ENCODE measurements at places on chromosomes 12 and 14. TPM values are rescaled to one million over a fixed set of nuclear protein-coding genes. Genes with fewer than 3 reads are reported as not detected.

The HPD gene
- not detected for total RNA-seq

The IL25 gene
- not detected for total RNA-seq

The PDZRN4 gene
- not detected for total RNA-seq

DNA sequence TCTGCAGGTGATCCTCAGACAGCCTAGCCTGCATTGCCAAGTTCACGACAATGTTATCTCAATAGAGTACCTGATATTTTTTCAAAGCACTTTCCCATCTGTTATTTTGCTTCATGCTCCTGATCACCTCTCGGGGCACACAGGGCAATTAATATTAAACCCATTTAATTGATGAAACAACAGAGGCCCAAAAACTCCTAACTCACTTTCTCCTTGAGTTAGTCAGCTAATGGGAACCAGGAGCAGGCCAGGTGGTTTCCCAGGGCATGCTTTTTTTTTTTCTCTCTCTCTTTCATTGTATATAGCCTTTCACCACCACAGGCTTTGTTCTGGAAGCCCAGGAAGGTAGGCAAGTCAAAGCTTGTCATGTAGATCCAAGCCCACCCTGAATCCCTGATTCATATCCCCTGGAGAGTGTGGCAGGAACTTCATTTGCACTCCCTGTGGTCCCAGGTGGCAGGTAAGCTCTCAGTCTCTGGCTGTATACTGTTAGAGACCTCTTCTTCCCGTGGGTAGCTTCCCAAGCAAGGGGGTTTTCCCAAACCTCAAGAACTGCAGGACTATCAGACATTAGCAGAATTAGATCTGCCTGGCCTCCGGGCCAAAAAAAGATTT, 41.6 kb upstream of the MAP1LC3B2 start:
- H3K4me3 ChIP-seq, result no peak overlapping the region
- no peak overlapping the region for H3K27ac ChIP-seq
- no peaks in the 10 kb centered on the region for H3K27me3 ChIP-seq
- H3K36me3 ChIP-seq, result no peaks in the 10 kb centered on the region
- H3K4me1 ChIP-seq, result no peaks in the 10 kb centered on the region
- DNase-seq, result no peak

DNA sequence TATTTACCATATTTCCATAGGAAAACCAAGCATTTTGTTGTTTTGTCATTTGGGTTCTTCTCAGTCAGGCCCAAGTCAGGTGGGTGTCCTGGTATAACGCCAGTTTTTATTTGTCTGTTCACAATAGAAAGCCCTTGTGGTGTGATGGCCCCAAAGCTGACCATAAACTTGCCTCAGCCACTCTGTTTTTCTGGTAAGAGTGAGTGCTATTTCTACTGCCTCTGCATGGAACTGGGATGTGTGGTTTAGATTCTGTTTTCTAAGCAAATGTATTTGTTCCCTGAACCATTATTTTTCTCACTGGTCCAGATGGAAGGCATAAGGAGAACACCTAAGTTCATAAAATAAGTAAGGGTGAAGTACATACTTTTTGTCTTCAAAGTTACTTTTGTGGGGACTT, 1.8 kb upstream of the SSPN start:
- 0 out of 2 replicates have a peak, but pooled peaks cover 5% of the 10 kb centered on the region for H3K4me1 ChIP-seq
- no peaks in the 10 kb centered on the region for H3K36me3 ChIP-seq
- no peaks in the 10 kb centered on the region for H3K27me3 ChIP-seq
- no peak overlapping the region for H3K4me3 ChIP-seq
- no peak overlapping the region for H3K27ac ChIP-seq
- no peak for DNase-seq

DNA sequence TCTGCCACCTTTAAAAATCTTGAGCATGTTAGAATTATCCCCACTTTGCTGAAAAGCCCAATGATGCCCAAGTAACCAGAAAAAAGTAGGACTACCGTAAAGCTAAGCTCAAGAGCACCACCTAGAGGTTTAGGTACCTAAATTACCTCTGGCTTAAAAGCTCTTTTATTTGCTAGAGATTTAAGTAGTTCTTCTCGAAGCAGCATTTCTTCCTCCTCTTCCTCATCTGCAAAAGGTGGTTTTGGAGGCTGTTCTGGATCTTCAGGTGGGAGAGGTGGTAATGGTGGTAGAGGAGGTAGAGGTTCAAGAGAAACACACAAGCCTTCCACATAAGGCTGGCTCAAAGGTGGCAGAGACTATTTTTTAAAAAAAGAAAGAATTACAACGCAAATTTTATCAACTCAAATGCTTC, 26.9 kb downstream of the ZFC3H1 start:
- H3K27ac ChIP-seq, result no peak overlapping the region
- H3K36me3 ChIP-seq, result peaks cover 80% of the 10 kb centered on the region
- peak; percentile 23 for DNase-seq
- H3K4me1 ChIP-seq, result no peaks in the 10 kb centered on the region
- H3K4me3 ChIP-seq, result no peak overlapping the region

GRCh38 chr12:24798335-24798734, 150.6 kb downstream of the BCAT1 start:
- H3K4me3 ChIP-seq, result no peak overlapping the region
- peaks cover 8% of the 10 kb centered on the region for H3K4me1 ChIP-seq
- H3K27me3 ChIP-seq, result no peaks in the 10 kb centered on the region
- no peak for DNase-seq
- H3K27ac ChIP-seq, result no peak overlapping the region

GRCh38 chr14:68676511-68676943, 116.3 kb downstream of the ZFP36L1 start:
- no peak overlapping the region for H3K27ac ChIP-seq
- H3K4me1 ChIP-seq, result peaks cover 10% of the 10 kb centered on the region
- no peak overlapping the region for H3K4me3 ChIP-seq
- H3K27me3 ChIP-seq, result no peaks in the 10 kb centered on the region
- no peak for DNase-seq

- no peaks in the 10 kb centered on the region for H3K27me3 ChIP-seq
- no peak overlapping the region for H3K4me3 ChIP-seq
- H3K4me1 ChIP-seq, result no peaks in the 10 kb centered on the region
- H3K36me3 ChIP-seq, result no peaks in the 10 kb centered on the region
These were observed 46.4 kb downstream of the BCL11B start for GRCh38 chr14:99225436-99226203.

DNA sequence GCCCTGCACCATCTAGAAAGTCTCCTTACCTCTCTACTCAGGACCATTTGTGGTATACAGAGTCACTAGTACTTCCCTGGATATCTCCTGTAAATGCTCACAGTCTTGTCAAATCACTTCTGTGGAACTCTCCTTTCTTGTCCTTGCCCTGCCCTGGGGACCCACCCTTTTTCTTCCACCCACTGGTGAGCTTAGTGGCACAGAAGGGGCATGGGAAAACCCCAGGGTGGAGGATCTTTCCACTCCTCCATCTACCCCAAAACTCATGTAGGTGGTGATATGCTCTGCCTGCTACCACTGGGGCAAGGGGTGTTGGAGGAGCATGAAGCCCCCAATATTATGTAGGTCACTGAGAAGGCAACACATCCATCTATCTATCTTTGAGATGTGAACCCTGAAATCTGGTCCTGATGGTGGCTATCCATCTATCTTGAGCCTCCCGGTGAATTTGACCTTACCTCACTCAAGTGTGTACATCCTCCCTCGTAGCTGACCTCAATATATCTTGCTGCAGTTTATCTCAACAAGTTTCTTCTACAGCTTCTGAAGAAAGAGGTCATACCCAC, 943 bp downstream of the TESPA1 start:
- no peak for DNase-seq
- H3K27ac ChIP-seq, result no peak overlapping the region
- H3K27me3 ChIP-seq, result 0 out of 2 replicates have a peak, but pooled peaks cover 2% of the 10 kb centered on the region
- H3K36me3 ChIP-seq, result no peaks in the 10 kb centered on the region

Data from SJCRH30 (cell line).